ENCODE measurements at places on chromosomes 1 and 21.

DNA sequence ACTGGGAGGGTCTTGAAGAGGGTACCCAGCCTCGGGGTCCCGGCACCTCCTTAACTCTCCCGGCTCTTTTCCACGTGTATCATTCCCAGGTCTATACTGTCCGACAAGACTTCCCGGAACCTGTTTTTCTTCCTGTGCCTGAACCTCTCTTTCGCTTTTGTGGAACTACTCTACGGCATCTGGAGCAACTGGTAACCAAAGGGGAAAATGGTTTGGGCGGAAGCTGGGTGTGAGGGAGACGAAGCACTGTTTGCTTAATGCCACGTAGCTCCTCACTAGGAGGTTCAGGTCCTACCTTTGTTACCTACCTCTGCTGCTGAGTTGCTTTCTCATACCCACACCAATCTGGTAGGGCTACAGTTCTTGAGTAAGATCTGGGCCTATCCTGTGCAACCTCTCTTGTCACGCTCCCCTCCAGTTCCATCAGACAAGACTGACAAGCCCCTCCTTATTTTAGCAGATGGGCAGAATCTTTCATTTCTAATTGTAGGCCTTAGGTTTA lies 642 bp downstream of the SLC30A7 start:
- peak; percentile 79 for DNase-seq

- DNase-seq, result no peak
Observed at GRCh38 chr1:11541236-11541635, 62.3 kb downstream of the DISP3 start.

- DNase-seq, result no peak
Observed at GRCh38 chr1:186798960-186799688, 29.6 kb upstream of the PLA2G4A start.

- DNase-seq, result no peak
Observed at GRCh38 chr1:209048941-209049669, 534.4 kb upstream of the CAMK1G start.

- peak; percentile 54 for DNase-seq
Observed at GRCh38 chr1:89942825-89943658, 51.9 kb upstream of the ZNF326 start.

DNA sequence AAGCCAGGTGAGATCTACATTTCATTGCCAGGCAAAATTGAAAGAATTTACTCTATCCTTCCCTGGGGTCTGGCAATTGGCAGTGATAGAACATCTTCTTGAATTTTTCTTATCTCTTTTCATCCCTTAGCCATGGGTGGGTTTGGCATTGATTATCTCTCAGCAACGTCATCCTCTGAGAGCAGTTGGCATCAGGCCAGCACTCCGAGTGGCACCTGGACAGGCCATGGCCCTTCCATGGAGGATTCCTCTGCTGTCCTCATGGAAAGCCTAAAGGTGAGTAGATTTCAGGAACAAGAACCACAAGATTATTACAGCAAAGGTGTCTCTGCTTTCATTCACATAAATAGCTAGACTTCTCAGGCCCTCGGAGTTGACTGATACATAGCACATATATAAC lies 39.3 kb downstream of the NCF2 start:
- DNase-seq, result no peak

- no peak for DNase-seq
Observed at GRCh38 chr21:25818121-25818520, 83.3 kb downstream of the GABPA start.

- no peak for DNase-seq
Observed at GRCh38 chr1:236338096-236338495, 56.0 kb upstream of the EDARADD start.

GRCh38 chr1:30354410-30354809 lies 369.0 kb downstream of the MATN1 start:
- DNase-seq, result no peak

DNA sequence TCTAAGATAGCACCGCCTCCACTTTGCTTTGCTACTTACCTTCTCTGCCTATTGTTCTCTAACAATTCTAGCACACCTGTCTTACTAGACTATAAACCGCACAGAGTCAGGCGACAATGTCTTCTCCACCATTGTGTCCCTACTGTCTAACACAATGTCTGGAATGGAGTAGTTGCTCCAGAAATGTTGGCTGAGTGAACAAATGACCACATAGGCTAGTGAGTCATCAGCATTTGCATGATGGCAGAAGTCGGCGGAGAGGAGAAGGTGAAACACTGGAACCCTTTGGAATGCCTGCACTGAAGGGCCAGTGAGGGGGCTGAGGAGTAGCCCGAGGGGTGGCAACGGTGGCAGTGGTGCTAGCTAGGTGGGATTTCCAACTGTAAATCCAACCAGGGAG lies 14.0 kb upstream of the PABPC4 start:
- no peak for DNase-seq

- DNase-seq, result no peak
Observed at GRCh38 chr1:1407636-1408318, 684 bp upstream of the MRPL20 start.

DNA sequence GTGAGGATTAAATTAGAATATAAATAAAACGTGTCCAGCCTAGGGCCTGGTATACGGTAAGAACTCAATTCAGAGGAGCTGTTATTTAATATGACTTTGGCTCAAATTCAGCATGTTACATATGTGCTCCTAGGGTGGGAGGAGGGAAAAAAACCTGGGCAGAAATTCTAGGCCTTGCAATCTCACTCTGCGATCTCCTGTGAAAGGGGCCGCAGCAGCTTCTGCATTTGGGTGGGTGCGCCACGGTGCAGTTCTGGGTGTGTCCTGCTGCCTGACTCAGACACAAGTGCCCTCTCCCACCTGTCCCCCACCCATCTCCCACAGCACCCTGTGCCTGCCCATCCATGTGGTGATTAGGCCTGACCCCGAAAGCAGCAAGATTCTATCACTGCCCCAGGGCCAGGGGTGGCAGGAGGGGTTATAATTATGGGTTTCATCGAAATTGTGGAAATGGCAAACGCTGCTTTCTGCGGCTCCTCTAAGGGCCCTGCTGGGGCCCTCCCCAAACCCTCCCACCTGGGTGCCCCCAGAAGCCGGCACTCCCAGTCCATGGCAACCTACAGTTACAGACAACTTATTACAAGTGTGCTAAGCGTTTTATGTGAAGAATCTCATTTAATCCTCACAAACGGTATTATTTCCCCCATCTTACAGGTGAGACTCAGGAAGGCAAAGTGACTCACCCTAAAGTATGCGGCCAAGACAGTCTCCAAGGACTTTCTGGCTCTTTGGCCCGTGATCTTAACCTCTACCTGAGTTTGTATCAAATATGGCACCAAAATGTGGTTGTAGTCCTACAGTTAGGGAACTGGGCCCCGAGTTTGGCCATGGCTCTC lies 25.5 kb upstream of the GRHL3 start:
- DNase-seq, result no peak

GRCh38 chr1:22350924-22351767 lies 100.5 kb upstream of the ZBTB40 start:
- no peak for DNase-seq

Measured in AML-193 (cell line).